ENCODE measurements at places on chromosomes 5 and 9.

DNA sequence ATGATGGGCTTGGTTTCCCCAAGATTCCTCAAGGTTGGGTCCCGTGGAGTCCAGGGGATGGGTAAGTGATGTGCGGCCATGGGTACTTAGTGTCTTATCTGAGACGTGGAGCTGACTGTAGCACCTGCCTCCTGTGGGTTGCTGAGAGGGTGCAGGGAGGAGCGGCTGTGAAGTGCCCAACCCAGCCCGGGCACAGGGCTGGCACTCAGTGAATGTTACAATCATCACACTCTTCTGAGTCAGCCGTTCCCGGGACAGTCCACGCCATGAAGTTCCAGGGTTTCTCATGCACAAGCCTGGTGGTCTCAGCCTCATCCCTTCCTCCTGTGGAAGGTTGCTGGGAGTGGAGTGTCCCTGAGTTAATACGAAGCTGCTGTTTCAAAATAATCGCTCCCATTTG is 29.1 kb downstream of the NTNG2 start:
- no peak for DNase-seq

DNA sequence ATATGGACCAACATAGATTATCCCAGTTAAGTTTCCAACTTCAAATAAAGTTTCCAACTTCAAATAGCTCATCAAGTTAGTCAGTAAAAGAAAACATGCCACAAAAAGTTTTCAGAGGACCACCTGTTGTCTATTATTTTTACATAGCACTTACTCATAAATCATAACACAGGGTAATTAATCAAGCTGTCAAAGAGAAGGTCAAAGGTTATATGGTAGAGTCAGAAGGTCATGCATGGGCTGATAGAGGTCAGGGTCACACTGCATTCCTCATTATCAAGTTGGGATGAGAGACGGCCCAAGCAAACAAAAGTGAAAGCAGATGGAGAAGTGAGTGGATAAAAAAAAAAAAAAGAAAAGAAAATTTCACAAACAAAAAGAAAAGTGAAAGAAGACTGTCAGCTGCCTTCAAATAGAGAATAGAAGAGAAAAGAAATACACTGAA is 145.5 kb upstream of the POU5F2 start:
- no peak for DNase-seq

DNA sequence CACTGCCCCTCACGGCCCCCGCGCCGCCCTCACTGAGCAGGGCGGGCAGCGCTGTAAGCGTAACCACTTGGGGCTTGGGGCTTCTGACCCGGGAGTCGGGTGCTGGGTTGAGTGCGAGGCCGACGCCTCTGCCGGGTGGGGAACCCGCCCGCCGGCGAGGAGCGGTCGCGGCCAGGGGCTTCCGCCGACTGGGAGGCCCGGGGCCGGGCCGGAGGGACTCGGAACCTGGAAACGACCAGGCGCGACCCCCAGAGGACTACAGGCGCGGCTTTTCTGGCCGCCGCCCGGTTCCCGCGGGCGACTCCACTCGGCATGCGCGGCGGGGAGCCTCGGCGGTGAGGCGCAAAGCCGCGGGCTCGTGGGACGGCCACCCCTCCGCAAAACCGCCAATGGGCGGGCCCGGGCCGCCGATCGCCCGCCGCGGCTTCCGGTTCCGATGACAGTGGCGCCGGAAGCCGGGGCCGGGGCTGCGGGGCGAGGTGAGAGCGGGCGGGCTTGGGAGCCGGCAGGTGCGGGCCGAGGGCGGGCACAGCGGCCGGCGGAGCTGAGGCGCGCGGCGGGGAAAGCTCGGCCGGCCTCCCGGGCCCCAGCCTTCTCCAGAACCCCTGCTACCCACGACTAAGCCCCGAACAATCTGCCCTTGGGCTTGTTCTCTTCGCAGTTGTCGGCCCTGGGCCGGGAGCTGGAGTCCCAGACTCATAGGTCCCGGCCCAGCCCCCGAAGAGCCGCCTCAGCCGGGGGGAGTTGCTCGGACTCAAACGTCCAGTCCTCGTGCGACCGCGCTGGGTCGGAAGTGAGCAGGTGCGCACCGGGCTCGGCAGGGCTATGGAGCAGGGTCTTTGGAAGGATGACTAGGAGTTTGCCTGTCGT is at the start of gene RMND5B:
Gene RMND5B, plus strand, starts transcription at position 439 of the 870 bp plus-strand sequence. CDS start 7,106 bp downstream, outside the sequence.
- DNase-seq = peak; percentile 52

DNA sequence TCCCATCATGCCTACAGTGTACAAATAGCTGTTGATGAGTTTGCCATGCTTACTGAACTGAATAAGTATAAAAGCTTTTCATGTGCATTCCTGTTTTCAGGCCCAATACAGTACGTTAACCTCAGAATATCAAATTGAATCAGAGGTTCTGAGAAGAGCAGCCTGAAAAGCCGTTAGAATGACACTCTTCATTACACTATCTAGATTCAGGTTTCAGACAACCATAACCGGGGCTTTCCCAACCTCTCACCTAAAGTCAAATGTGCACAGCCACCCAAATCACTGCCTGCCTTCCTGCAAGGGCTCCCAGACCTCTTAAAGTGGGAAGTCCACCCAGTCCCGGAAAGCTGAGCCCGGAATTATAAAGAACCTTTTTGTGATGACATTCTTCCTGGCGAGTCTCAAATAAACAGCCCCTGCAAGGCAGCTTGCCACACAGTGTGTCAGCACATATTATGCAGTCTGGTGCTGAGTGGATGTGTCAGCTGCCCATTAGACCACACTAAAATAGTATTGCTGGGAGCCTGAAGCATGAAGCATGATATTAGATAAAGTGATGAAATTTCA is 245.8 kb downstream of the TLE4 start:
- DNase-seq = no peak

GRCh38 chr9:38229104-38229500 is 160.1 kb upstream of the SHB start:
- DNase-seq = no peak
